ENCODE measurements at places on chromosomes 1 and 21. TPM values are rescaled to one million over a fixed set of nuclear protein-coding genes. Genes with fewer than 3 reads are reported as not detected.

GRCh38 chr1:212982430-212983152 is 32.2 kb downstream of the VASH2 start:
- DNase-seq: no peak

- DNase-seq: no peak
Observed at GRCh38 chr1:99657213-99658030, 11.5 kb downstream of the PALMD start.

The TRABD2B gene
- total RNA-seq: not detected

DNA sequence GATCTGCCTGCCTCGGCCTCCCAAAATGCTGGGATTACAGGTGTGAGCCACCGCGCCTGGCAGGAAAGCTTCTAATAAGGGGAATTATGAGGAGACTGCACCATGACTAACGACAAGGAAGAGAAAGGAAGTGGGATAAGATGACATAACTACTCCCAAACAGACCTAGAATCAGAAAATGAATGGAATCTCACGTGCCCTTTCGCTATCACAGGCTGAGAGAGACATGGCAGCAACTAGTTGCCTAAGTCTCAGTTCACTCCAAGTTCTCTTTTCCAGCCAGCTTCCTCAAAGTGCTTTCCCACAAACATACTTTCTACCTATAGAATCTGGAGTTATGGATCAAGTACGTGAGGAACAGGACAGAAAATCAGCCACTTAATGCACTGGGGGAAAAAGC is 2.0 kb downstream of the PI4KB start:
- no peak for DNase-seq

DNA sequence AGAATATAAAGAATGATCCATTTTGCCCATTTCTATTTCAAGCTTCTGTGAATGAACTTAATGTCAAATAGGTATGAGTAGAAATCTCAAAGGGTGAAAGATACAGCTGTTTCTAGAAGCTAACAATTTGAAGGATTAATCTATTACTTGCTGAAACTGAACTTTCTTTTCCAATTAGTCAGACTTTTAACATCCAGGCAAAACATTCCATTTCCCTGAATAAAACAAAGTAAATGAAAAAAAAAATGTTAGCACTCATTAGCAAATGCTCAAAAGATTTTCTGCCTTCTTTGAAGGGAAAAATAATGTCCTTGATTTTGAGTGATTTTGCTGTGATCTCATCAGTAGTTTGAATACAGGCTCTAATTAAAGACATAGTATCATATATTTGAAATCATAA is 447.6 kb upstream of the PRMT6 start:
- DNase-seq: no peak

The S100A8 gene
- not detected for total RNA-seq

The PRMT2 gene
- total RNA-seq: 56.8 TPM

The TMEM81 gene
- total RNA-seq: 2.4 TPM

DNA sequence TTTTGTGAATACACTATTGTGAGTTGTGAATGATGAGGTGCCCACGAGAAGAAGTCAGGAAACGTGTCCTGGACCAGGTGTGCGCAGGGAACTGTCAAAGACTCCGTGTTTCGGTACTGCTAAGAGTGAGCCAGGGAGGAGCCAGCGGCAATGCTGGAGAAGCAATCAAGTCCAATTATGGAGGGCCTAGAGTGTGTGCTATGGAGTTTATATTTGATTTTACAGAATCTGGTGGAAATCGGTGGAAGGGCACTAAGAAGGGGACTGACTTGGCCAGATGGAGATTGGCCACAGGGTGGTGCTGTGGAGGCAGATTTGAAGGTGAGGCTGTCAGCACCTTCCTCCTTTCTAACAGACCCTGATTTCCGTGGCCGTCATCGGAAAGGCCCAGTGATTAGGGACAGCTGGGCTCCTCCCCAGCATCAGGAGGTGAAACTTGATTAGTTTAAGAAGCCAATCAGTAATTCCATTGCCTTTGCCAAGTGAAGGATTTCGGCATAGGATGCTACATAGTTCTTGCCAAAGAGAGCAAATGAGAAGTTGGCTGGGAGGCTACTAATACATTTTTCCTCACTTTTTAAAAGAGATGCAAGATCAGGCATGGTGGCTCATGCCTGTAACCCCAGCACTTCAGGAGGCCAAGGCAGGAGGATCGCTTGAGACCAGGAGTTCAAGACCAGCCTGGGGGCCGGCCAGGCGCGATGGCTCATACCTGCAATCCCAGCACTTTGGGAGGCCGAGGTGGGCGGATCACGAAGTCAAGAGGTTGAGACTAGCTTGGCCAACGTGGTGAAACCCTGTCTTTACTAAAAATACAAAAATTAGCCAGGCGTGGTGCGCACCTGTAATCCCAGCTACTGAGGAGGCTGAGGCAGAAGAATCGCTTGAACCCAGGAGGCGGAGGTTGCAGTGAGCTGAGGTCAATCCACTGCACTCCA is 7.0 kb downstream of the PTCH2 start:
- DNase-seq: peak; percentile 84

The LDLRAD1 gene
- not detected for total RNA-seq

DNA sequence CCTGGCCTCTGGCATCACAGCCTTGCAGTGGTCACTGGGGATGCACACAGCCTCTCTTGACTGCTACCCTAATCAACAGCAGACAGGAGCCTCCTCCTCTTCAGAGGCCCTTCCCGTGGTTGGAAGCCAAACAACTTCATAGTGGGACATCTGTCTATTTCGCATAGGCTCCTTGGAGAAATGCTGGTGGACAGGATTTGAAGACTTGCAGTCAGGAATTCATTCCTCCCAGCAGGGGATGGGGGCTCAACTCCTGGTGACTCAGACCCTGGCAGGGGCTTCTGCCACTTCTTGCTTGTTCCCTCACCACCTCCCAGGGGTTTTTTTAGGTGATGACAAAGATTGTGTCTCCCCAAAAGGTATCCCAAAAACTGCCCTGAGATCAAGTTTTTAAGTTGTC is 191.7 kb upstream of the CAMK1G start:
- no peak for DNase-seq

The AMPD1 gene
- not detected for total RNA-seq

DNA sequence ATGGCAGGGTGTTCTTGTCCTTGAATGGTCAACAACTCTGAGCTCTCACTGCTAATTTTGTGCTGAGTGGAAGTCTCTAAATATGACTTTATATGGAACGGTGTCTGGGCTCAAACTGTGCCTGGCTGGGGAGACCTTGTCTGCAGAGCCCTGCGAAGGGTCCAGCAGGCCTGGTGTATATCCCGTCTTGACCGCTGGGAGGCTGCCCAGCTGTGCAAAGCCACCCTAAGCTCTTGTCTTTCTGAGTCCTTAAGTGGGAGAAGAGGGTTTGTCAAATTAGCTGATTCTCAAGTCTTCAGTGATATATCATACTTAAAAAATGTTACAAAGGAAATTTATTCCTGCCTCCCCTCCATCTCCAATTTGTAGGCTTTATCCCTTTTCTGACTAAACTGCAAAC is 198.7 kb downstream of the KCNJ6 start:
- DNase-seq: no peak
